ENCODE measurements at places on chromosomes 12 and 14.
A peak's percentile ranks its signal among the peaks of the same experiment; 100 is the strongest.

- DNase-seq: no peak
These were observed 15.7 kb downstream of the OR10P1 start for GRCh38 chr12:55652352-55652751.

DNA sequence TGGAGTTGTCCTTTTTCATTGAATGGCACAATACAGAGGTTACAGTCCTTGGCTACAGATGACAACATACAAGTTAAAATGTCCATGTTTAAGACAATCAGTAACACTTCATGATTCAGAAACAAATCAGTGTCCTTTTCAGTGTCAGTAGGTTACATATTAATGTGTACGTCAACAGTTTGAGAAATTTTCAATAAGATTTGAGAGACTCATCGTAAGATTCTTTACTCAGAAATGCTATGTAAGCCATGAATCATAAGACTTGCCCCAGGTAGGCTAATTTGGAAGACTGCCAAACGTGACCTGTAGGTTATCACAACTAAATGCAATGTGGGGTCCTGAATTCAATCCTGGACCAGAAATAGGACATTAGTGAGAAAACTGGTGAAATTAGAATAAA is 3.5 kb downstream of the RDH12 start:
- DNase-seq: no peak

GRCh38 chr12:111105294-111105693 is 184.9 kb upstream of the MYL2 start:
- DNase-seq: no peak

DNA sequence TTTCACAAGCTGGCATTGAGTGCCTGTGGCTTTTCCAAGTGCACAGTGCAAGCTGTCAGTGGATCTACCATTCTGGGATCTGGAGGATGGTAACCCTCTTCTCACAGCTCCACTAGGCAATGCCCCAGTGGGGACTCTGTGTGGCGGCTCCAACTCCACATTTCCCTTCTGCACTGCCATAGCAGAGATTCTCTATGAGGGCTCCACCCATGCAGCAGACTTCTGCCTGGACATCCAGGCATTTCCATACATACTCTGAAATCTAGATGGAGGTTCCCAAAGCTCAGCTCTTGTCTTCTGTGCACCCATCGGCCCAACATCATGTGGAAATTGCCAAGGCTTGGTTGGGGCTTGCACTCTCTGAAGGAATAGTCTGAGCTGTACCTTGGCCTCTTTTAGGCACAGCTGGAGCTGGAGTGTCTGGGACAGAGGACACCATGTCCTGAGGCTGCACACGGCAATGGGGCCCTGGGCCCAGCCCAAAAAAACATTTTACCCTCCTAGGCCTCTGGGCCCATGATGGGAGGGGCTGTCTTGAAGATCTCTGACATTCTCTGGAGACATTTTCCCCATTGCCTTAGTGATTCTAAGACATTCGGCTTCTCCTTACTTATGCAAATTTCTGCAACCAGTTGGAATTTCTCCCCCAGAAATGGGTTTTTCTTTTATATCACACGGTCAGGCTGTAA is 313.3 kb upstream of the SFSWAP start:
- no peak for DNase-seq

- DNase-seq: no peak
These were observed 73.3 kb upstream of the HECTD1 start for GRCh38 chr14:31280871-31281220.

DNA sequence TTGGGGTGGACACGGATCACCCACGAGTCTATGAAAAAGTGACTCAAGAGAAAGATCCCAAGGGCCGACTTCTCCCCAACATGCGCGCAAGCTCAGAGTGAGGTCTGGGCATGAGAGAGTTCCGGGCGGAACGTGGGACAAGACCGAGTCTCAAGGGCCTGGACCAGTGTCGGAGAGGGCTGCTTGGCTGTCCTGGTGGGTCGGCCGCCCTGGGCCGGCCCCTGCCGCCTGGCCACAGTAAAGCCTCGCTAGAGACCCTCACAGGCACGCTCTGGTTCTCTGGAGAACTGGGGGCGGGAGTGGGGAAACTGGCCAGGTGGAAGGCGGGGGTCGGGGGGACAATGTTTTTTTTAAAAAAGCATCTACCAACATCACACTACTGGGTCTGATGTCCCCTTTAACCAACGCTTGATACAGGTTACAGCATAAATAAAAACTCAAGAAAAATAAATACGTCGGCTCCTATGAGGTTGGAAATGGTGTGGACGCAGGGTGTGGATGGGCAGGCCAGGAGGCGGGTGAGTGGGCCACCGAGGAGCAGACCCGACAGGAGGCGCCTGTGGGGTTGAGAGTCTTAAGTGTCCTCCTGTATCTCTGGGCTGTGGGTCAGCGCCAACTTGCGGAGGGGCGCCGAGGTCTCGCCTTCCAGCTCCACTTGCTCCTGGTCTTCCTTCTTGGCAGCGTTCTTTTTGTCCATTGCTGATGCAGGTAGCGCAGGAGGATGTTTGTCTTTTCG is 74.7 kb downstream of the KLHL28 start:
- no peak for DNase-seq

DNA sequence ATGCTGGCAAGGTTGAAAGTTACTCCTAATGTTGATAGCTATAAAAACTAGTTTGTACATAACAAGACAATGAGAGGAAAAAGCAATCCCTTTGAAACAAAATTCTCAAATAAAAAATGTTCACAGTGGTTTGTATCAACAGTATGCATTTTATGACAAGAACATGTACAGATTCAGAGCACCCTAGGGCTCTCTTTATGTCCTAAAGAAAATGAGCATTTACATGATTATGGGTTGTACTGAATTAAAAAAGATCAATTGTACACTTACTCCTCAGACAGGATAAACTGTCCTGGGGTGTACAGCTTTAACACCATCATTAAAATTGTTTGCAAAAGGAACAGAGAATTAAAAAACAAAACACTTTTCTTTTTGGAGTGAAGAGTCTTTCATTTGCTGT is 22.2 kb downstream of the PPP1CC start:
- no peak for DNase-seq

DNA sequence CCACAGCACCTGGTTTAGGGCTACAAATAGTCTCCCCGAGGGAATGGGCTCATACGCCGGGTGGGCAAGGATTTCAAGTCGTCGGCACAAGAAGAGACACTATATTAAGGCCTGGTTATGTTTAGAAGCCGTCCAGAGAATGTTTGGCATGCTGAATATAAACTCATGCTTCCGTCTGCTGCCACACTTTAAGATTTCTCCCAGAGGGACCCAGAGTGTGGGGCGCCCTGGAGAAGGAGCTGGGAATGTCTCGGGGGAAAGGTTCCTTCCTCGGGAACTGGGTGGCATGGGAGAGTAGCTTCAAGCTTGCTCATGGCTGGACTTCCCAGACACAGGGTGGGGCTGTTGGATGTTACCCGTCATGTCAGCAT is 295.7 kb downstream of the CACNA1C start:
- no peak for DNase-seq

DNA sequence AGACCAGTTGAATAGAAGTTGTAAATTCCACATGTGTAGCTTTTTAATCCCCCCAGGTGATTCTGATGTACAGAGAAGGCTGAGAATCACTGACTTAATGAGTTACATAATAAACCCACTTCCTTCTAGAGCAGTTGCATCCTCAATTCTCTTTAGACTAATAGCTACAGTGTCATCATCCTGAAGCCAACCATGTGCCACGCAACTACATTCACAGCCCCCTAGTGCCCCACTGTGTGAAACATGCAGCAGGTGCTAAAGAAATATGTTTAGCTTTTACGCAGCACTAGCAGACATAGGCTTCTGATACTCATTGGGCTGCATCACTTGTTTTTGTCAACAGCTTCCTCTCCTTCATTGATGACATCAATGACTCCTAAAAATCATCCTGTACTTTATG is 1168.3 kb downstream of the BCL11B start:
- no peak for DNase-seq

DNA sequence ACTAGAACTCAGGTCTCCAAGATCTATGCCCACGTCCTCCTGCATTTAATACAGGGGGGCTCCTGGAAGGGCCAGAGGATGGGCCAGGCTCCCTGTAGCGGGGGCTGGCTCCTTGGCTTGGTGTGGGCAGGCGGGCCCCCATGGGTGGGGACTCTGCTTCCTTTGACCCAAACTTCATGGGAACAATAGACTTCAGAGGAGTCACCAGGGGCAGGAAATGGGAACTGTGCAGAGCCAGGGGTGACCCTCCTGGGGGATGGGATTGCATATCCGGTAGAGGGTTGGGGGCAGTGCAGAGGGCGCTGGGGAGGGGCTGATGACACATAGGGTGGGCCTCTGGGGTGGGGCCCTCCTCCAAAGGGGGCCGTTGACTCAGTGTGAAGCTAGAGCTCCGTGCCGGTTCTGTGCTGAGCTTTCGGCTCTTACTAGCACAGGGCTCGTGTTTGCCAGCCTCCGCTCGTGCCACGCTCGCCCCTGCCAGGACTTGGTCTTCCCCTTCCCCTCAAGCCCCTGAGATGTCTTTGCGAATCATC is 4.6 kb downstream of the TEAD4 start:
- DNase-seq: no peak

DNA sequence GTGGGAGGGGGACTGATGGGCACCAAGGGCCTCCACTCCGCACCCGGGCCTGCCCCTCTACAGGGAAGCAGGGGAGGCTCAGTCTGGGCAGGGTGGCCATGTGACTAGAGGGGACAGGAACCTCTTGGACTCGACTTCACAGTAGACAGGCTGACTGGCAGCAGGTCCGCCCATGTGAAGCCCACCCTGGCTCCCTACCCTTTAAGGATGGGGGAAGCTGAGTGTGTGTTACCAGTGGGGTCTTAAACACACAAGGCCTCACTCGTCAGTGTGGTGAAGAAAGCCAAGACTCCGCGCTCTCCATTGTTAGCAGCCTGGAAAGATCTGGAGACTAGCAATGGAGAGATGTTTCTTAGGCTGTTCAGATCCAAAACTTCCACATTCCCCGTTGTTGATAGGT is 52.4 kb downstream of the ANAPC7 start:
- no peak for DNase-seq

- no peak for DNase-seq
These were observed 62.8 kb upstream of the FOXN3 start for GRCh38 chr14:89479802-89480201.

DNA sequence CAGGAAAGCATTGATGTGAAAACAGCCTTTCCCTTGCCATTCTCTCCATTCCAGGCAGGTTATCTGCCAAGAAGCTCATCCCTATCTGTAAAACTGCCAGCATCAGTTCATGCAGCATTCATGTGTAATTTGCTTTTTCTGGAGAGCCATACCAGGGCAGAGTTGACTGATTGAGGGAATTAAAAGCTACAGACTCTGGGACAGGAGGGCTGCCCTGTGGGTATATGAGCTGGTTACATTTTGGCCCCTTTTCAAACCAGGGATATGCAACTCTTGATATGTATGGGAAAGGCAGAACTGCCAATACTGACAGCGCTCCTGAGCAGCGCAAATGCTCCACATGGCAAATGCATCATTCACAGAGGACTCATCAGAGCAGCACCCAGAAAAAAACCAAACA is 53.7 kb downstream of the SYT1 start:
- DNase-seq: no peak

DNA sequence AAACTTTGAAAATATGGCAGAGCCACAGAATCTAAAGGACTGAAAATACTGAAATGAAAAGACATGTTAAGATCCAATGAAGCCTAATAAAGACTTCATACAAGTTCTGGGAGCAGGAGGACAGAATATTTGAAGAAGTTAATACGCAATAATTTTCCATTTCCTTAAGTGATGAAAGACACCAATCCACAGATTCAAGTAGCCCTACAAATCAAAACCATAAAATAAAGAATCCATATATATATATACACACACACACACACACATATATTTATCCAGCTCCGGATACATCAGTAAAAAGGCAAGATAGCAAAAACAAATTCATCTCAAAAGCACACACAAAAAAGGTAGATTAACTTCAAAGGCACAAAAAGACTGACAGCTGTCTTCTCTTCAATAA is 5.7 kb downstream of the NAP1L1 start:
- no peak for DNase-seq

DNA sequence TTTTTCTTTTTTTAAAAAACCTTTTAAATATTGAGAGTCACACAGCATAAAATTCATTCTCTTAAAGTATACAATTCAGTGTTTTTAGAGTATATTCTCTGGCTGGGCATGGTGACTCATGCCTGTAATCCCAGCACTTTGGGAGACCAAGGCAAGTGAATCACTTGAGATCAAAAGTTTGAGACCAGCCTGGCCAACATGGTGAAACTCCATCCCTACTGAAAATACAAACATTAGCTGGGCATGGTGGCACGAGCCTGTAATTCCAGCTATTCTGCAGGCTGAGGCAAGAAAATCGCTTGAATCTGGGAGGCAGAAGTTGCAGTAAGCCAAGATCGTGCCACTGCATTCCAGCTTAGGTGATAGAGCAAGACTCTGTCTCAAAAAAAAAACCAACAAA is 68.4 kb upstream of the BCAT1 start:
- no peak for DNase-seq

DNA sequence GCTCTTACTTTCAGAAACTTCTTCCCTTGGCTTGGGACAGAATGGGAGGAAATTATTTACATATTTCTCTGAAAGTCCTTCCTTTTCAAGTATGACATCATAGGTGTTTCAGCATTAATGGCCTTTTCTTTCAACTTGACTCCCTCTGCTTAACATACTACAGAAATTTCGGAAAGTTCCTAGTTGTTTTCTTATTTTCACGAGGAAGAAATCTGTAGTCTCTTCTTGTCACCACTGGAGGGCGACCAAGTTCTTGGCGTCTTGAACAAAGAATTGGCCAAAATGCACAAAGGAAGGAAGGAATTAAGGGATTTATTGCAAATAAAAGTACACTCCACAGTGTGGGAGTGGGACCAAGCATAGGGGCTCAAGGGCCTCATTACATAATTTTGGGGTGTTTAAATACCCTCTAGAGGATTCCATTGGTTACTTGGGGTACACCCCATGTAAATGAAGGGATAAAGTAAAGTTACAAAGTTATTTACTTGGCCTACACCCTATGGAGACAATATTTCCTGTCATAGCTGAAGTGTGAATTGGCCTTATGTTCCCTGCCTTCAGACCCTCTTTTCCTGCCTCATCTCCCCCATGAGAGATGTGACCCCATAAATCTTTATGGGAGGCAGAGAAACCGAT is 70.4 kb downstream of the RPL10L start:
- DNase-seq: peak; percentile 31

GRCh38 chr12:68776976-68777610 is 30.9 kb upstream of the MDM2 start:
- DNase-seq: no peak

- DNase-seq: no peak
These were observed 431.8 kb downstream of the SLC6A15 start for GRCh38 chr12:84480803-84481202.

DNA sequence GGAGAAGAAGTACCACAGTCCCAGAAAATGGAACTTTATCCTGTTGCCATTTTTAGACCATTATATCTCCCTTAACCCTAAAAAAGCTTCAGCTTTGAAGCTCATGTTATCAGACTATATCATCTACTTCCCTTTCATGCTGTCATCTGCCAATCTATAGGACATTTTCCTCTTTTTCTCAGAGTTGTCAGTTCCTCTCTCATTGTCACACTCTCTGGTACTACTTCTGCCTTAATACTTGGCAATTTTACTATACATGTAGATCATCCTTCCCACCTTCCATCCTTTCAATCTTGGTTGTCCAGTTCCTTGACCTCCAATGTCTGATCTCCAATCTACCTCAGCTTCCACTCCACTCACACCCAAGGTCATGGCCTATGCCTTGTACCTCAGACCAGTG is 57.4 kb downstream of the SLC15A5 start:
- DNase-seq: no peak
